Activated T-cell treated with anti-CD3 and anti-CD28 coated beads, Interleukin-2, amount 50 U/mL, for 1 hour (primary cell): ENCODE measurements at places on chromosomes 16 and 17.
A peak's percentile ranks its signal among the peaks of the same experiment; 100 is the strongest.

DNA sequence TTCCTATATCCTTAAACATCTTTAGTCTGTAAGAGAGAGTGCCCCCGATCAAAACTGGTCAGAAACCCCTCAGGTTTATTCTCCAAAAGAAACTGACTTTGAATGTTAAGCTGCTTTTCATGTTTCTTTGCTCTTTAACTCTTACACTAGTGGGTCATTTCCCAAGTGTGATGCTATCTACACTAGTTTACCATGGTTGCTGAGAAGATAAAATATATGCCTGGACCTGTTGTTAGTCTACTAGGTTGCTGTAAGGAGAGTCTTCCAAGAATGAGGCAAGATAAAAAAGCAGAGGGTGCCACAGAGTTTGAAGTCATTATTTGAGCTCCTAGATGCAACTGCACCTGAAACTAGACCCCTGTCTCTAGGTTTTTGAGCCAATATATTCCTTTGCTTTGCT is 12.2 kb upstream of the ZKSCAN2 start:
- no peak for DNase-seq

GRCh38 chr17:64626827-64627226 is 35.3 kb downstream of the SMURF2 start:
- no peak for DNase-seq

DNA sequence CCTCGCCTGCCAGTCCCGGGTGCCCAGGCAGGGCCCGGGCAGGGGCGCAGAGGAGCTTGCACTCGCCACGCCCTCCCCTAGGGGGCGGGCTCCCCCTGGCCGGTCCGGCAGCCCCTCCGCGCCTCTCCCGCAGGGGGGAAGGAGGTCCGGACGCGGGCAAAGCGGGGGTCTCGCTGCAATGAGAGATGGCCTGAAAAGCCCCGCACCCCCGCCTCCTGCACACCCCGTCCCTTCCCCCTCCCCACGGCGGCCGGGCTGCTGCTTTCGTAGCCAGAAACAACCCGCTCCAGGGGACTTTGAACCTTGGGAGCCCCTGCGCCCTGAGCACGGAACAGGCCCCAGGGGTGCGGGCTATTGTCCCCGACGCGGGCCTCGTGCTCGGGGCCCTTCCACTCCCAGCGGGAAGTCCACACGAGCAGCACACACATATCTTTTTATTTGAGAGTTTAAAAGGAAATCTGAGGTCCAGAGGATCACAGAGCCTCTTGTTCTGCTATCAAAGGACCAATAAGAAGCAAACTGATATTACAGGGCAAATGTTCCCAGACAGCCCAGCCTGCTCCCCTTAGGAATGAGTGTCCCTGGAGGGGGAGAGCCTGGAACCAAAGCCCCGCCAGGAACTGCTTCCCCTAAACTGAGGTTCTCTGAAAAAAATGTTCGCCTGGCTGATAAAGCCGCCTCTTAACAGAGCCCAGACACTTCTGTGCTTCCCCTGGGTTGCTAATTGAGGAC is 5.8 kb upstream of the CBX4 start:
- peak; percentile 71 for DNase-seq

DNA sequence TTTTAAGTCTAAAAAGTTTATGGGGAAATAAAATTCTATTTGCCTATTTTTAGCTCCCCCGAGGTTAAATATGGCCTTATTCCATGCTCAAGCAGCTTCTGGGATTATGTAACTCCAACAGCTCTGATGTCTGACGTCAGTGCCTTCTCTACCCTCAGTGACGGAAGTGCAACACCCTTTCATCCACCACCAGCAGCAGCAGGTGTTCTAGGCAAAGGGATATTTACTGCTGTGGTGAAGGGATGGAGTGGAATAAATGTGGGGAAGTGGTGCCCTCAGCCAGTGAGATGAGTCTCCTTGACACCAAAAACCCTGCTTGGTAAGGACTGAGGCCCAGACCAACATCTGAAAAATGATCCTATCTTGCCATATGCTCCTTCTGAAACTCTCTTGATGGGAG is 247.4 kb downstream of the SHISA9 start:
- no peak for DNase-seq

DNA sequence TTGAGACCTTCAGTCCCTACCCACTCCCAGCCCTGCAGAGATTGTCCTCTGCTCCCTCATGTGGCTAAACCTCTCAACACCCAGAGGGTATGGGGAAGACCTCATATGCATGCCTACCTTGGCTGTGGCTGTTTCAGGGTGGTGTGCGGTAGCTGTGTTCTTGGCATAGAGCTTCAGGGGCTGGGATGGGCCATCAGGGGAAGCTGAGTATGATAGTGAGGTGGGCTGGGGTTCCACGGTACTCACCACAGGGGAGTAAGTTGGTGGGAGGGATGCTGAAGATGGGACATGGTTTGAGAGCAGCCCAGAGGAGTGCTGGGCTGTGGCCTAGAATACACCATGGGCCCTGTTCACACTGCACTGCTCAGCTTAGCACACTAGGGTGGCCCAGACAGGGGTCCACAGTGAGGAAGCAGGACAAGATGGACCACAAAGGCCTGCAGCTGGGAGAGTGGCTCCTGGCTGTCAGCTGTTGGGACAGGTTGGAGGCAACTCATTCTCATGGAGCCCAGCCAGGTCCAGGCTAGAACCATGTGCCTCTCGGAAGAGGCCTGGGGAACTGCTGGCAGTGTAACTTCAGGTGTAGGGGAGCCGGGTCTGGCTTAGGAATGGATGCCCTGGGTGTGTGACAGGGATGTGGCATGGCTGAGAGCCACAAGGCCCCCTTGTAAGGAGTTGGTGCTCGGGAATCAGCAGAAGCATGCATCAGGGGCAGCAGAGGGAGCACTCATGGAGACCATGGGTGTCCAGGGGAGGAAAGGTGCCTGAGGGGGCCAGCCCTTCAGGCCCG is 3.1 kb downstream of the MFAP4 start:
- no peak for DNase-seq

DNA sequence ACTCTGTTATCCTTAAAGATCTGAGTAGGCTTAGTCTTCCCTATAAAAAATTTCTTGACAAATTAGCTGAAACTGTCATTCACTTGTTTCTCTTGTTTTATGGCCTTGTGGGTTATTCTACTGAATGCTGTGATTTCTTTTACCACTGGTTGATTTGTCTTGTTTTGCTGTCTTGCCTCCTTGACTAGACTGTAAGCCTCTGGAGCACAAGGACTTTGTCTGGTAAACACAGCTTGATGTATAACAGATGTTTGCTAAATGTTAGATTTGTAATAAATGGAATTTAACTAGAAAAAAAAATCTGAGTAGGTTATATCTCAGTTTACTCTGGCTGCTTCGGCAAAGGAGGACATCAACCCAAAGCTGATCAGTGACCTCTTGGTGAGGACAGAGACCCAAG is 21.6 kb downstream of the VAC14 start:
- DNase-seq: no peak

DNA sequence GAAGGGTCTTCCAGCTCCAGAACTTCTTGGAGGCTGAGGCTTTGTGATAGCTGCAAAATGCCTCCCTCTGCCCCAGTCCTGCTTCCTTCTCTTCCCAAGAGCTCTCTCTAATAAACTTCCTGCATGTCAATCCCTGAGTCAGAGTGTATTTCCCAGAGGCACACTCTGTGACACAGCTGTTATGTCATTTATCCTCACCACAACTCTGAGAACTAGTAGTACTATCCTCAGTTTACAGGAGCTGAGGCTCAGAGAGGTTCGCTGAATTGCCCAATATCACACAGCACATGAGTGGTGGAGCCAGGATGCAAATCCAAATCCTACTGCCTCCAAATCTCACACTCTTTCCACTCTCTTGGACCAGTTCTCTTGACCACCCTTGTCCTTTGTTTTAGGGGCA is 20.0 kb downstream of the UNC45B start:
- DNase-seq: no peak
